ENCODE measurements at places on chromosomes 5 and 9. TPM values are rescaled to one million over a fixed set of nuclear protein-coding genes. Genes with fewer than 3 reads are reported as not detected.

Gene OR1J2
- polyA plus RNA-seq, result not detected

Gene ZNF608
- polyA plus RNA-seq, result 18.9 TPM

Gene SLC22A4
- polyA plus RNA-seq, result 4.0 TPM

Gene SOWAHA
- polyA plus RNA-seq, result 0.11 TPM

Gene FCN1
- polyA plus RNA-seq, result 3.1 TPM

All from forelimb muscle (tissue), 1 donor.